ENCODE measurements at places on chromosomes 12 and 14.

- DNase-seq: peak; percentile 58
Observed at GRCh38 chr12:104957719-104958000, 430 bp downstream of the SLC41A2 start.

DNA sequence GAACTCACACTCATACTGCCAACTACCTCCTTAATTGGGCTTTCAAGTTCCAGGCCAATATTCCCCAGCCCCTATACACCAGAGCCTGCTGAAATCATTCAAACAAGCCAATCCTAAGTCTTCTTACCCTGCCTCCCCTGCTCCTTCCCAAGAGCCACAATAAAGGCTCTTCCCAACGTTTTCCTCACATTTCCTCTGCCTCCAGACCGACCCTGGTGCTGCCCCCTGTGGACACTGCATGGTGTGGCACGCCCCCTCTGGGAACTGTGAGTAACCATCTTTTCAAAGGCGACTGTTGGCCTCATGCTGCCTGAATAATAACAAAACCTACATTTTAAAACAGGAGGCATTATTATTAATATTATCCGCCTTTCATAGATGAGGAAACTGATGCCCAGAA is 111.6 kb upstream of the NOS1 start:
- DNase-seq: no peak

- DNase-seq: no peak
Observed at GRCh38 chr14:37168721-37169120, 3.7 kb downstream of the SLC25A21 start.

GRCh38 chr14:59870277-59871165 is at the start of gene RTN1:
TSS of gene RTN1 (minus strand) at chr14:59870776. CDS start at chr14:59870630, 146 bp downstream.
- peak; percentile 73 for DNase-seq

DNA sequence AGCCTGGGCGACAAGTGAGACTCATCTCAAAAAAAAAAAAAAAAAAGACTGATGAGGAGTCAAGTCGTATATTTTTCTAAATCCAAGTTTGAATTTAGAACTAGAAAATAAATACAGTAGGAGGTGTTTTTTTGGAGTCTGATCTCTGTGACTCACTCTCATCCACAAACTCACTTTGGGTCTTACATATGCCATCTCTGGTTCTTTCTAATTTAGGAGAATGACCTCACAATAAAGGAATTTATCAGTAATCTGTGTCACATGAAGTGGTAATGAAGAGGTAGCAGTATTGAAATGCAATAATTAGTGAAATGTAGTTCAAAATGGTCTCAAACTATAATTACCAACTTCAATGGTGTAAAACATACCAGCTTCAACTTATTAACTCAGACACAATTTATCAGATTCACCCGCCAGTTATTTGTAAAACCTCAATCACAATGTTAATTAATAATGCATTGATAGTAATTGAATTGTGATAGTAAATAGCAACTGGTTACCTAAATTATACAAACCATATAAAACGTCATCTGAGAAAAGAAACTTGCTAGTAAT is 4.4 kb upstream of the CFL2 start:
- DNase-seq: peak; percentile 28

GRCh38 chr12:80472911-80473500 is 29.0 kb downstream of the PTPRQ start:
- peak; percentile 34 for DNase-seq

DNA sequence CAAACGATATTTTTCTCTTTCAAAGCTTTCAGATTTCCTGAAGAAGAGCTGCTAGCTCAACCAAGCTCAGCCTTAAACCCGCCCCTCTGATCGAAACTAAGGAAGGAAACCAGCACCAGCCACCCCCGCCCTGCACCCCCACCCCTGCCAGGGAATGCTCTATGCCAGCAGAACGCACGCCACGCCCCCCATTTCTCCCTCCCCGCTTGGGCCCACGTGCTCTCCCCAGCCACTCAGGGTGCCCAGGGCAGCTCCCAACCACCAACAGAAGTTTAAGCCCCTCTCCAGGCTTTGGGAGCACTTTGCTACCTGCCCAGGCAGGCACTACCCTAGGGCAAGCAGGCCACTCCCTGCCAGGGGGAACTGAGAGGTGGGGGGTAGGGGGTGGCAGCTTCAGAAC is 18.8 kb upstream of the KRT78 start:
- no peak for DNase-seq

- no peak for DNase-seq
Observed at GRCh38 chr14:96320605-96321004, 42.5 kb downstream of the ATG2B start.

- DNase-seq: no peak
Observed at GRCh38 chr12:23139026-23139425, 514.1 kb downstream of the ETNK1 start.

DNA sequence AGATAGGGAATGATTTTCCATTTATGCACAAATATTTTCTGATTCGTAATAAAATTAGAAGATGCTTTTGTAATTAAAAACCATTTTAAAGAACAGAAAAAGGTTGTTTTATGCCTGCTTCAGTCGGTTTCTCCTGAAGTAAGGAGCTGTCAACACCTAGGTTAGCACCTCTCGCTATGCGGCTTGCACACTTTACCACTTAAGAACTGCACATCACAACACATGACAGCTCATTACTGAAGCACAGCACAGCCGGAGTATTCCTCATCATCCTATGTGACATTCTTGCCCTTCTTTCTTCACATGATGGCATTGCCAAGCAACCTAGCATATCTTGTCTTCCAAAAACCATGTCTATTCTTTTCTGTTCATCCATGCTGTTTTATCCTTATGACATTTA is 5.4 kb upstream of the WIF1 start:
- no peak for DNase-seq

DNA sequence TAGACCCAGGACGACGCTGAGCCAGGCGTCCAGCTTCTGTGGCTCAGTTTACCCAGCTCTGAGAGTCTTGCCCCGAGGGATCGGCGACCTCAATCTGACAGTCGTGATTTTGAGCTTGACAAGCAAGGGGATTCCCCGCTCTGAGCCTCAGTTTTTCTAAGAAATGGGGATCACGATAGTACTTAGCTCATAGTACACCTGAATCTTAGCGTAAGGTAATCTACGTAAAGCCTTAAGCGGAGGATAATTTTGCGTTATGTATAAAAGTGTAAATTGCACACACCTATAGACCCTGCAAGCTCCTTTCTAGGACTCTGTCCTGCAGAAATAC is 285 bp downstream of the MVK start:
- no peak for DNase-seq
